ENCODE measurements at places on chromosomes 7 and 10.
A peak's percentile ranks its signal among the peaks of the same experiment; 100 is the strongest.

DNA sequence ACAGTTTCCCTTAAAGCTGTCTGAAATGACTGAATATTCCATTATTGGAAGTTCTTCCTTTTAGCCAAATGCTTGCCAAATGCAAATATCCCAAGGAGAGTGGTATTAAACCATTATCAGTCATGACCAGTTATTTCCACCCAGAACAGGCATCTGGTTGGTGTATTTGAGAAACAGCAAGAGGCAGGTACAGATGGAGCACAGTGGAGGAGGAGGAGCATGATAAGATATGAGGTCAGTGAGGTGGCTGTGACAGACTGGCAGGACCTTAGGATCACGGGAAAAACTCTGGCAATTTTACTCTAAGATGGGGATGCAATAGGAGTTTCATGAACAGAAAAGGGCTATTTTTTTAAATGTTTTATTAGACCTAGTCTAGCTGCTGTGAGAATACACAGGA, 6.4 kb downstream of the HEPACAM2 start:
- no peak for DNase-seq

- peak; percentile 59 for DNase-seq
Measured at GRCh38 chr7:22853674-22854157, 31.1 kb upstream of the TOMM7 start.

DNA sequence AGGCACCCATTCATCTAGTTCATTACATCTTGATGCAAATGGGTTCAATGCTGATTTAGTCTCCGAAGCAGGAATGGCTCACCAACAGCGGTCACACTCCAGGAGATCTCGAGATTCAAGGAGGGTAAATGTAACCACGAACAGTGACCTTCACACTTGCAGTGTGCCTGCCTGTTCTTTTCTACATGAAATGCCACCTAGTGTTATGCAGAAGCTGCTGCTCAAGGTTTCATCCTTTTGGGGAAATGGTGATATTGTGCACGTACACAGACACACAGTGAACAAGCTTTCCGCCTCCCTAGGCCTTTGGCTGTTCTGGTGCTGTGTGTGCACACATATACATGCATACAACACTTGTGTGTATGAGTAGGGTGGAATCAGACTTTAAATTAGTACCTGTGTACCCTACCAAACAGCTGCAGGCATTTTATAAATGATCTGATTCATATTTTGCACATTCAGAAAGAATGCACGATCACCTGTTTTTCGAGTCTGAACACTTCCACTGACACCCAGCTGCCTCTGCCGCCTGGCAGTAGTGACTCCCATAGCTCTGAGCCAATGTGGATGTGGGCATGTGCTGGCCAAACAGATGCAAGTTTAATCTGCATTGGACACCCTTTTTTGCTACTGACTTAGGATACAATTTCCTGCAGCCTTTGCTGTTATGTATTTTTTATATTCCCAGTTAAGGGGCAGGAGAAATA, 100.5 kb downstream of the TACC2 start:
- DNase-seq = peak; percentile 3

DNA sequence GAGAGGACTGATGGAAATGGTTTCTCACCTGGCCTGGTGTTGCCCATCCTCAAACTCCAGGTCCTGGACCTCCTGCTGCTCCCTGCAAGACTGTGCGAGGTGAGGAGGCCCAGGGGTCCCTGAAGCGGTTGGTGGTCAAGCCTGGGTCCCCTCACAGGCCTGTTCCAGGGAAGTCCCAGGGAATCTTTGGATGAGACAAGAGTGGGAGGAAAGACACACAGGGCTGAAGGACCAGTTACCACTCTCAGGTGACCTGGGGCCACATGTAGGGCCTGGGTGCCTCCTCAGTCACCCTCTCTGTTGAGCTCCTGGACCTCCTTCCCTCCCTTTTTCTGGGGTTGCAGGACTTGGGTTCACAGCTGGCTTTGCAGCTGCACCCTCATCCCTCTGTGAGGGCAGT, 42.6 kb upstream of the CXCL12 start:
- no peak for DNase-seq

GRCh38 chr10:89973326-89973725, 271.9 kb downstream of the KIF20B start:
- no peak for DNase-seq

DNA sequence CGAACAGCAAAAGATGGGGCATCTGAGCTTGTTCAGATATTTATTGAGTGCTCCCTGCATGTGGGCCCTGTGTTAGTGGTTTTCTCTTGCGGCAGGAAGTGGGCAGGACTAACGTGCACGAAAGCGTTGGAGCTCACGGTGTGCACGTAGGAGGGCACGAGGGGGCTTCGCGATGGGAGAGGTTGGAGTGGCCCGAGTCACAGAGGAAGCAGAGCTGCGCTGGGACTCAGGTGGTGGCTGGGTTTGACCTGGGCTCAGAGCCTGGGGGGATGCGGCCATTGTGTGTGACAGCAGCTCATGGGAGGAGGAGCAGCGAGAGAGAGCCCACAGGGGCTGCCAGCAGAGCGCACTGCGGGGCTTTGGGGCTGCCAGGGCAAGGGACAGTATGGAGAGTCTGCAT, 7.7 kb downstream of the ZSCAN25 start:
- DNase-seq = no peak

GRCh38 chr7:84193747-84194146, 842 bp downstream of the SEMA3A start:
- no peak for DNase-seq

Data from SW 1271 (cell line).